ENCODE measurements at places on chromosomes 11 and 22.

GRCh38 chr11:56333156-56333555 lies 12.7 kb upstream of the OR8K1 start:
- DNase-seq, result no peak

GRCh38 chr22:50301581-50301991 lies 5.9 kb downstream of the PLXNB2 start:
- DNase-seq, result no peak

DNA sequence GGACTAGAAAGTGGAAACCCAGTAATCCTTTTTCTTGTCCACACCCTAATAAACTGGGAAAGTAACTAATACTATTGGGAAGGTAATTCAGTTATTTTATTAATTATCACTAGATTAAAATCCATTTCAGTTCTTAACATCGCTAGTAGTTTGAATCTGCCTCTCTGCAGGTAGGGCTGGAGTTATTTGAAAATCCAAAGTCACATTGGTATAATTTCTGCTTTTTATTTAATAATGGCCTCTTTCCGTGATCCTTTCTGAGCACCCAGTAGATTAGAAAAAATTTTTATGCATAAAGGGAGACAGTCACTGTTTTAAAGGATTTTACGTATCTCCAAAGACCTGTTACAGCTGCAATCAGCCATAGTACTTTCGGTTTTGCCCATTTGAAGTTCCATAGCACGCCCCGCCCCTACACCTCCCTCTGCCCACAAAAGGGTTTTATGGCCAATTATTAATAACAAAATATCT lies 605 bp upstream of the COPB1 start:
- no peak for DNase-seq

DNA sequence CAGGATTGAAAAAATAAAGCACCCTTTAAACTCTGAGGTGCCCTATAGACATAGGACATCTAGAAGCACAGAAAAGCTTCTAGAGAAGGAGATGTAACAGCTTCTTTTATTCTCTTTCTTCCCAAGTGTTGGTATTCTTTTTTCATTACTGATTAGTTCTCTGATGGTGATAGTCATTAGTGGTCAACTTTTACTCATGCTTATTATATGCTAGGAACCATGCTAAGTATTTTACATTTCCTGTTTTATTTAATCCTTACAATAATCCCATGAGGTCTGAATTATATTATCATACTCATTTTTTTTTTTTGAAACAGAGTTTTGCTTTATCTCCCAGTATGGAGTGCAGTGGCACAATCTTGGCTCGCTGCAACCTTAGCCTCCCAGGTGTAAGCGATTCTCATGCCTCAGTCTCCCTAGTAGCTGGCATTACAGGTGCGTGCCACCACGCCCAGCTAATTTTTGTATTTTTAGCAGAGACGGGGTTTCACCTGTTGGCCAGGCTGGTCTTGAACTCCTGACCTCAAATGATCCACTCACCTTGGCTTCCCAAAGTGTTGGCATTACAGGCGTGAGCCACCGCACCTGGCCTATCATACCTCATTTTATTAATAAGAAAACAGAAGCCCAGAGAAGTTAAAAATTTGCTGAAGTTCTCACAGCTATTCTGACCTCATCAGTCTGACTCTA lies 3.0 kb downstream of the C11orf52 start:
- DNase-seq, result no peak

DNA sequence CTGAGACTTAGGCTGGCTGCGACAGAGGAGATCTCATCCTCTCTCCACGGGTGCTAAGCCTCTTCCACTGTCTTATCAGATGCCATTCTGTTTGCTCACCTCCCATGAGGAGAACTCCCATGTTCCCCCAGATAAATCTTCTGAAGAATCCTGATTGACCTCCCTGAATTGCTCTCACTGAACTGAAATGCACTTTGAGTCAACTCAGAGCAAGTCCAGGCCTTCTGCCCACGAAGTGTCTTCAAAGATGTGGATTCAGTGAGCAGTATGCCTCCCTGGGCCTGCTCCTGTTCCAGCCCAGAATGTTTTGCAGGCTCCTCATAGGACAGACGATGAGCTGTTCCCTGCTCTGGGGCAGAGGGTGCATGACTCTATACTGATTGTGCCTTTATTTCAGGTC lies 17.4 kb downstream of the TUB start:
- no peak for DNase-seq

GRCh38 chr11:33622806-33623205 lies 77.8 kb downstream of the C11orf91 start:
- DNase-seq, result no peak

GRCh38 chr22:25941365-25941960 lies 199.5 kb downstream of the MYO18B start:
- DNase-seq, result no peak

DNA sequence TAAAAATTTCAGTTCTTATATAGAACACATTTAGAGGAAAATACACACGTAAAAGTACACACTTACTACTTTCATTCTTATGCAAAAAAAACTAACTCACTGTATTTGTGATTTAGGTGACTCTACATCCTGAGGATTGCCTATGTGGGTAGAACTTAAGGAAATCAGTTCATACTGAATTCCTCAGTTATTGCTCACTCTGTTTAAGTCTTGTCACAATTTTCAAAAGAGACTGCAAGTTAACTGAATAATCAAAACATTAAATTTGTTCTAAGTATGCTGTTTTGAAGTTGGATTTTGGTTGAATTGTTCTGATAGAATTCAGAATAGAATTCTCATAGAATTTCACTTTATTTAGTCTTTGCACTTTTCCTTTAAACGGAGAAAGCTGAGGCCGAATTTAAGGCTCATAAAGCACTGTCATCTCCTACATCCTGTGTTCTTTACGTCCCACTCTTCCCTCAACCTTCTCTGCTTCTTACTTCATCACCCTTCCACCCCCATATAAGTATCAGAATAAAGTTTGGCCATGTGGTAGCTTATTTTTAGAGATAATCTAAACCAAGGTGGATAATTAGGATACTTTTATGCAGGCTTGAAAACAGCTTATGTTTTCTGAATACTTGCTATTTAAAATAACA lies 59.8 kb downstream of the APOL5 start:
- DNase-seq, result no peak

DNA sequence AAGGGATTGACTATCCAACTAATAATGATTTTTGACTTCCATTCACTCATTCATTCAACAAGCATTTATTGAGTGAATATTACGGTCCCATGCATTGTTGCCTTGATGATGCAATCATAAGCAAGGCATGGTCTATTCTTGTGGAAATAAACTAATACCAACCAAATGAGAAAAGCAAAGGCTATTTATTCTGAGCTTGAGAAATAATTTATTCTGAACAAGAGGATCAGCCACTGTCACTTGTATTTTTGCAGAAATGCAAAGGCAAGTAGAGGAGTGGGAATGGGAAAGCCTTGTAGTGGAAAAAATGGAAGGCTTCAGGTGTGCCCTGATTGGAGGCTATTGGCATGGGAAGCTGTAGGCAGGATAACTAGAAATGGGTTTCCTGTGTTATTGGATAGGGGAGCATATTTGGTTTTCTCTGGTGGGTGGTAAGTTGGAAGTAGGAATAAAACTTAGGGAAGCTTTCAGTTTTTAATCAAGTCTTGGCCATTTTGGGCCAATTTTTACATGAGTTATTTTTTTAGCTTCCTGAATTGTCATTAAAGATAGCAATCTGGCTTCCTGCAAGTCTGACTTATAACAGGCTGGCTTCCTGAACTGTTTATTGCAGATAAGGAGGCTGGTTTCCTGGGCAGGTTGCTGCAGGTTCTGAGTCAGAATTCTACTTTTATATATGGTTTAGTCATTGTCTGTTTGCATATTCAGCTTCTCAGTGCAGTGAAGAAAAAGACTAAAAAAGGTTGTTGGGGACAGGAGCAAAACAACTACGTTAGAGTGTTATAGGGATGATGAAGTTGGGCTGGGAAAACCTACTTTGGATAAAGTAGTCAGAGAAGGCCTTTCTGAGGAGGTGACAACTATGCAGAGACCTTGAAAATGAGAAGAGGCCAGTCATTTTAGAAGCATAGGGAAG lies 106.7 kb downstream of the APIP start:
- no peak for DNase-seq

GRCh38 chr11:123573286-123573685 lies 81.1 kb downstream of the SCN3B start:
- no peak for DNase-seq

- DNase-seq, result no peak
Observed at GRCh38 chr11:132072044-132072857, 701.8 kb downstream of the NTM start.

- no peak for DNase-seq
Observed at GRCh38 chr11:96303064-96303463, 39.9 kb downstream of the MAML2 start.

- no peak for DNase-seq
Observed at GRCh38 chr11:7656704-7657103, 16.6 kb downstream of the CYB5R2 start.

- no peak for DNase-seq
Observed at GRCh38 chr11:113405724-113406478, 18.3 kb downstream of the ANKK1 start.

- DNase-seq, result no peak
Observed at GRCh38 chr11:87213444-87213843, 175.7 kb downstream of the TMEM135 start.

- no peak for DNase-seq
Observed at GRCh38 chr11:47541070-47541469, 11.9 kb downstream of the CELF1 start.

DNA sequence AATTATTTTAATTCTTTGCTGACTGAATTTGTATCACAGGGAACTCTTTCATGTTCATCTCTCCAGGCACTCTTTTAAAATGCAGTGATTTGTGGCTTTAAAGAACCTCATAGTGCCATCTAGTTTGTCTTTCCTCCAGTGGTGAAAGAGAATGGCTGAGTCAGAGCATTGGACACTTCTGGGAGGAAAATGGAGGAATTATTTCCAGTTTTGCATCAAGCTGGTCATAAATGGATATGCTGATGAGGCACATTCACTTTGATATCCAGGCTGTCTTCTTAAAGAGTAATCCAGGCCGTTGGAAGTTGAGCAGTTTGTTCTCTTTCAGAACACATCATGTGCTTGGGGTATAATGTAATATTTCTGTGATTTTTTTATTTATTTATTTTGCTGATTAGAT lies 273.7 kb downstream of the DDX10 start:
- no peak for DNase-seq

DNA sequence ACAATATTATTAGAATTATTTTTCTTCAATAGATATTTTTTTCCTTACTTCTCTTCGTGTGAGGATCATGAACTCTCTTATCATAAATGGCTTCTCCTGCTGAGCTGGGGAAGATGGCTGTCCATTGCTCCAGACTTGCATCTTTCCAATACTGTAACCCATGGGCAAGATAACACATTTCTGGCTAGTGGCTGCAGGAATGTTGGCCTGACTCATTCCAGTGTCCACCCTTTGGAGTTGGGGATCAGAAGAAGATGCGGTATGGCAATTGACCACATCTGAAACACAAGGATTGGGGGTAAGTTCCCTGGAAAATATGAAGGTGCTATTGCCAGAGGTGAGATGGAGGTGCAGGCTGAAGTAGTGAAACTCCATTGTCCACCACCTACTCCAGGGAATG lies 92.8 kb downstream of the FAR1 start:
- no peak for DNase-seq

GRCh38 chr11:120191058-120191457 lies 19.8 kb upstream of the OAF start:
- no peak for DNase-seq

DNA sequence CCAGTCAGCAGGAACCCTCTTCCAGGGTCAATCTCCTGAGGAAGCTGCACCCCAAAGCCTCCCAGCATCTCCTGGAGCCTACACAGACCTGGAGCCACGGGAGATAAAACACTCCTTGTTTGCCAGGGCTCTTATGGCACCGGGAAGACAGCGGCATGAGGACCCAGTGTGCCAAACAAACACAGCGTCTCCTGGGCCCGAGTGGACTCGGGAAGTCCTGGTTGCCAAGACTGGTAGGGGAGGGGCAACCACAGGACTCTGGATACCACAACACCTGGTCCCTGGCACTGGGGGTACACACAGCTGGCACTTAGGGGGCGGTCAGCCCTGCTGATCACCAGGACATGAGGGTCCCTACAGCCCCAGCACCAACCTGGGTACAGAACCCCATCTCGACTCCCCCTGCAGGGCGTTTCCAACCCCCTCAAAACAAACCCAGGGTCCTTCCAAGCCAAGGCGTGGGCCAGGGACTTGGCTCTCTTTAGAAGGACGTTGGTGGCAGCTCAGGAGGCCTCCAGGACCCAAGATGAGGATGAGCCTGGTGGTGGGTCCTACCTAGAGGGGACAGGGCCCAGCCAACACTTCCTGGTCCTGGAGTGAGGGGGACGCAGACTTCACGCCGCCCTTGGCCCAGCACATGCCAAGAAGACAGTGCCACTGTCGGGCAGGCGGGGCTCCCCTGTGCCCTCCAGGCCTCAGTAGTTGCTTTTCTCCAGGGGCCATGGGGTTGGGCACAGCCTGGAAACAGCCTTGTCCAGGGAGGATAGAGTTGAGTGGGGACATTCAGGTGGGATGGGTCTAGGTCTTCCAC lies 85.0 kb downstream of the CELSR1 start:
- no peak for DNase-seq

- no peak for DNase-seq
Observed at GRCh38 chr11:130370845-130371590, 56.3 kb upstream of the ZBTB44 start.

DNA sequence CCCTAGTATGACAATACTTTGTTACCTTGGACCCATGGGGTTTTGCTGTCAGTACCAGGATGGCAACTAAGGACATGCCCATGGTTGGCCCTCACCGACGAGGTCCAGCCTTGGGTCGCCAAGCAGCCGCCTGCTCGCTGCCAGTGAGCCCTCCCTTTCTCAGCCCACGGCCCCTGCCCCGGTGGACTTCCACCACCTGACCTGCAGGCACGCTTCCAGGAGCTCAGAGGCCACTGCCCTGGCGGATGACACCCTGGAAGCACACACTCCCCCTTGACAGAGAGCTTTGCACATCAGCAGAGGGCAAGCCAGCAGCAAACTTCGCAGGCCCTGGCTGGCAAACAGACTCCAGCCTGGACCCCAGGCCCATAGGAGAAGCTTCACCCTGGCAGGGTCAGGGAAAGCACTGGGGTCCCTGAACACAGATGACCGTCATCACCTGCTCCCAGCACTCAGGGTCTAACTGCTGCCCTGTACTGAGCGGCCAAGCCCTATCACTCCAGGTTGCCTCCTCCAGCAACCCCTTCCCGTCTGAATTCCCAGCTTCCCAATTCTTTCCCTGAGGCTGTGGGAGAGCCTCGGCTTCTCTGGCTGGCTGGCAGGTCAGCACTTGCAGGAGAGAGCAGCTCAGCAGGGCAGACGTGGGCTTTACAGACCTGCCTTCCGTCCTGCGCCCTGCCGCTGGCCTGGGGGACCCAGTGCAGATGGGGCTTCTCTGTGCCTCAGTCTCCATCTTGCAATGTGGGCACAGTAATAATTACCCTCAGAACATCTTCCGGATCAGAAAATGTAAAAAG lies 2.7 kb upstream of the PPARA start:
- no peak for DNase-seq

GRCh38 chr11:86277741-86278140 lies 24.3 kb upstream of the HIKESHI start:
- DNase-seq, result no peak

GRCh38 chr22:47850644-47851151 lies 1088.2 kb downstream of the TBC1D22A start:
- DNase-seq, result no peak

Measured in activated B cell treated with CpG ODN at 0.5 μM for 24 hours (primary cell).